ENCODE measurements at places on chromosomes 2 and 18.
A peak's percentile ranks its signal among the peaks of the same experiment; 100 is the strongest.

DNA sequence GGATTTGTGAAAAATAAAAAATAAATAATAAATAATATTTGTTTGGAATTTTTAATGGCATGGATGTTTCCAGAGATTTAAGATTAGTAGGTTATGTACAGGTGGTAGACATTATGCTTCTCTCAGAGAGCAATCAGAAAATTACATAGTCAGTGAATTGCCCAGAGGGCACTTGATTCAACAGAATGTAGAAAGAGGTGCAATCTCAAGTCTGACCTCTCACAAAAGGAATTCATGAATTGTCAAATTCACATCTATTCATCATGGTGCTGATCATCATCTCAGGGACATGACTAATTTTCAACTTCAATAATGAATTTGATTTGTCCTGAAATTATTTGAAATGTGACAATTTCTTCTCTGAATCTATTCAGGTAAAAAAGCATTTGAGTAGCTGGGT is 172.5 kb downstream of the PDE11A start:
- DNase-seq, result no peak

- no peak for DNase-seq
These were observed 656.8 kb downstream of the BCL11A start for GRCh38 chr2:59896499-59897245.

GRCh38 chr18:11960743-11961380 is 20.4 kb upstream of the IMPA2 start:
- DNase-seq, result no peak

- DNase-seq, result no peak
These were observed 307.9 kb upstream of the MEIS1 start for GRCh38 chr2:66127061-66127460.

GRCh38 chr2:8215982-8216381 is 465.9 kb upstream of the ID2 start:
- DNase-seq, result no peak

DNA sequence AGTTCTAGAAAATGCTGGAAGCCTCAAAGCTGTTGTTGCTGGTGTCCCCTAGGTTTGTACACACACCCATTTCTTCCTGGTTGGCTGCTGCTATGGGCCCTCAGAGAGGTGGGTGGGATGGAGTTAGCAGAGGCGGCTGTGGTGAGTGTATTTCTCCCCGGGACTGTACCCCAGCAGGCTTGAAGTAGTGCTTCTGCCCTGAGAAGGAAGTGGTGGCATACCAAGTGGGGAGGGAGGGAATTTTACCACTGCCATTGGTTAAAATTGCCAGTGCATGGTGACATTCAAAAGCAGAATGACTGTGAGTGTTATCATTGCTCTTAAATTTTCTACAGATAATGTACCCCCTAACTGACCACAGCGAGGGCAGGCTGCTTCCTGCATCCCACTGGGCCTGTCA is 125.6 kb upstream of the CAPN13 start:
- DNase-seq, result no peak

GRCh38 chr2:23005469-23005868 is 379.5 kb upstream of the KLHL29 start:
- DNase-seq, result no peak

DNA sequence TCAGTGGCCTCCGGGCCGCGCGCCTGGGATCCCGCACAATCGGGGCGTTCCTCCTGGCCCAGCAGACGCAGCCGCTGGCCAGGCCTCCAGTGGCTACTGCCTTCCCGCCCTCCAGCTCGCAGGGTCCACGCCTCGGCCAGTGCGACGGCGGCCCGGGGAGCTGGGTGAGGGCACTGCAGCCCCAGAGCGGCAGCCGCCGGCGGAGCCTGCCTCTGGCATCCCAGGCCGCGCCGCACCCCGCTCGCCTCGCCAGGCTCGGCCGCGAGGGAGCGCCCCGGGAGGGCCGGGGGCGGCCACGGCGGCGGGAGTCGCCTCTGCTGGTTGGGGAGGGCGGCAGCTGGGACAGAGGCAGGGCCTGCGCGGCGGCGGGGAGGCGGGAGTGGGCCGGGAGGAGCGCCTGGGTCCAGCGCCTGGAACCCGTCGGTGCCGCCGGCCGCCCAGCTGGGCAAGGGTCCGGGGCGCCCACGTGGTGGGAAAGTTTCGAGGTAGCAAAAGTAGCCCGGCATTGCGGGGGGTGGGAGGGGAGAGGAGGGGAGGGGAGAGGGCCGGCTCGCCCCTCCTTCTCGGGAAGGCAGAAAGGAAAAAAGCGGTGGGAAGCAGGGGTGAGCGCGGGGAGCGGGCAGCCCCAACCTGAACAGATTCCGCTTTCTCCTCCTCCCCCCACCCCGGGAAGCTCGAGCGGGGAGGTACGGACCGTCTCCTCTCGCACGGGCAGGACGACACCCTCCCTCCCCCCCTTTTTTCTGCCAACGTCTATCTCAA is 1.5 kb upstream of the INHBB start:
- no peak for DNase-seq

DNA sequence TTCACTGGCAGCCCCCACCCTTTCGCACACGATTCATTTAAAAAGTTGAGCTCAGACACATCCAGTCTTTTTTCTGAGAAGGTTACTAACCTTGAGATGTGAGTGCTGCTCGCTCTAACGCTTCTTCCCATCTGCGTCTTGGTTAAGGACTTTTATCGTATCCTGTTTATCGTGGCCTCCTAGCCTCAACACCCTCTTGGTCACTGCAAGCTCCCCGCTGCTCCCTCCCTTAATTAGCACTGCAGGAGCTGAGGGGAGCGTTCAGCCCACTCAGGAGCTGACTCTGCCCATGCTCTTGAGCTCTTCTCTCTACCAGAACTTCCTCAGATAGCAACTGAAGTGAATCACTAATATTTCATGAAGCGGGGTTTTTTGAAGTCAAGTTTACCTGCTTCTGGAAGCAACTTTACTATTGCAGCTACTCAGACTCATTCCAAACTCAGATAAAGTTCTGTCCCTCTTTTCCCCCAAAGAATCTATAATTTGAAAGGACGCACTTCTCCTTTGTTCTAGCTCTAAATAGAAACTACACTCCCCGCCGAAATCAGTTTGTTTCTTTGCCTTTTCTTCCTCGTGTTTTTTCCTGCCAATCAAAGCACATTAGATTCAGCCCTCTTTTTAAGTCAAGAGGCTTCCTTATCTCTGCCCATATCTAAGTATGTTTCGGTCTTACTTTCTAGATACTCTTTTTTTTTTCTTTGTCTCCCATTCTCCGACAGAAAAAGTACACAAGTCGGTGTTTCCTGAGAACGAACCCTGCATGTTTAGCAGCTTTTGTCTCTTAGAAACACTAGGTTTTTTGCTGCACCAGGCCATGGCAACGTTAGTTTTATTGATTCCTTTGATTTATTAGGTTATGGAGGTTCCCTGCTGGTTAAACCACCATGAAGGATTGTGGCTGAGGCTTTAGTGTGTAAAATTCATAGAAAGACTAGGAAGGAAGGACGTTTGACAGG is 9.3 kb upstream of the CD226 start:
- no peak for DNase-seq

- DNase-seq, result no peak
These were observed 49.4 kb downstream of the BCL11A start for GRCh38 chr2:60504049-60504448.

DNA sequence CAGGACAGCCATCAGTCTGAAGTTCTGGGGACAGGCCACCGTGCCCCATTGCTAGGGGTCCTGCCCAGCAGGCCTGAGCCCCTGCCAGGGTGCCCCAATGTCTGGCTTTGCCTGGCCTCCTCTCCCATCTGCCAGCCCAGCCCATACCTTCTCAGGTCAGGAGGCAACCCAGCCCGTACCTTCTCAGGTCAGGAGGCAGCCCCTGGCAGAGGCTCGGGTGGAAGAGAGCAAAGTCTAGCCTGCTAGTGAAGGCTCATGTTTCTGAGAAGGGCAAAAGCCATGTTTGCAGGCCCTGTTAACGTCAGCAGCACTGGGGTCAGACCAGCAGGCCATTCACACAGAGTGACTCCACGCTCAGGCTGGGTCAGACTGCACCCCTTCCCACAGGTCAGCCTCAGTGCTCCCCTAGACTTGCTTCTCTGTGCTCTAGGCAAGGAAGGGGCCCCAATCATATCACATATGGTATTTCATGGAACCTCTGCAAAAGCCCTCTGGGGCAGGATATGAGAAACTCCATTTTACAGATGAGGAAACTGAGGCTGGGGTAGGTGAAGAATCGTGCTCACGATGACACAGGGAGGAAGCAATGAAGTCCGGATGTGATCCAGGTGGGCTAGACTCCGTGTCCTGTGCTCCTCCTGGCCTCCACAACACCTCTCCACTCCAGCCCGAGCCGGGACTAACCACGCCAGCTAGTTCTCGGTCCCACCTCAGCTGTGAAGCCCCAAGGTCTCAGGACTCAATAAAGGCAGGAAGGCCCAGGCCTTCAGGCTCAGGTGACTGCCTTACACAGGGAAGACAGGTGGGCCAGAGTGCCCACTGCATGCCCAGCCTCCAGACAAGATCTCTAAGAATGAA is 9.5 kb downstream of the SDC1 start:
- DNase-seq, result no peak

DNA sequence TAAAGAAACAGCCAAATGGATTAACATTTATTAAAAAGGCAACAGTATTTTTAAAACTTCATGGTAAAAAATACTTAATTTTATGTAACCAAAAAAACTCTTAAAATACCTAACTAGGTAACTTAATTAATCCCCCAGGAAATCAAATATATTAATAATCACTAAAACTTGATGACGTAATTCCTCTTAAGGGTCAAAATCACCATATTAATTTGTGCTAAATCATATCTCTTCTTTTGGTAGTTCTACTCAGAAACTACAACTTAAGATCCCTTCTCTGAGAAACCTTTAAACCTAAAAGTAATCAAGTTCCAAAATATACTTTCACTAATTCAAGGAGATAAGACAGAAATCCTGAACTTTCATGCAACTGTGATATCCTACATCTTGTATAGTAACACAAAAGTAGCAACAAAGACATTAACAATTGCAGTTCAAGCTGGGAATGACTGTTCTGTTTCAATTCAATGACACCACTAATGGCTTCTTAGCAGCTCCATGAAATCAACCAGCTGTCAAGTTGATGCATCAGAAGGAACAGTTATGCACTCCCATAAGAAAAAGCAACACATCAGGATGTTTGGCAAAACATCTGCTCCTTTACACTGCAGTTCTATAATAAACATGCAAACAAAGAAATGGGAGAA is 4.0 kb downstream of the BAZ2B start:
- DNase-seq, result peak; percentile 70

- DNase-seq, result no peak
These were observed 163.3 kb downstream of the SLC39A10 start for GRCh38 chr2:195820373-195820772.

- no peak for DNase-seq
These were observed 205.1 kb downstream of the DNAH7 start for GRCh38 chr2:195863564-195863963.
